ENCODE measurements at places on chromosomes 7 and 10.

DNA sequence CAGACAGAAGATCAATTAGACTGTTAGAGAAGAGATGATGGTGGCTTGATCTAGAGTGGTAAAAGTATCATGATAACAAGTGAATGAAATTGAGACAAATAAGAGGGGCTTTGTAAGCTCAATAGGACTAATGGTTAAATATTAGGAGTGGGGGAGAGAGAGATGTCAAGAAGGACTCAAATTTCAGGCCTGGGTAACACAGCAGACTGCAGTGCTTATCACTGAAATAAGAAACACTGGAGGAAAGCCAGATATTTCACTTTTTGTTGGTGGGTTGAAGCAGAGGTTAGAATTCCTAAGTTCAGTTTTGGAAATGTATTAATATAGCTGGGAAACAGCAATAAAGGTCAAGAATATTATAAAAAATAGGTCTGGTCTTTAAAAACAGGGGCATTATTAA is 74.6 kb downstream of the ORC5 start:
- DNase-seq, result no peak

- no peak for DNase-seq
These were observed 137.9 kb downstream of the GRM8 start for GRCh38 chr7:127114742-127115265.

DNA sequence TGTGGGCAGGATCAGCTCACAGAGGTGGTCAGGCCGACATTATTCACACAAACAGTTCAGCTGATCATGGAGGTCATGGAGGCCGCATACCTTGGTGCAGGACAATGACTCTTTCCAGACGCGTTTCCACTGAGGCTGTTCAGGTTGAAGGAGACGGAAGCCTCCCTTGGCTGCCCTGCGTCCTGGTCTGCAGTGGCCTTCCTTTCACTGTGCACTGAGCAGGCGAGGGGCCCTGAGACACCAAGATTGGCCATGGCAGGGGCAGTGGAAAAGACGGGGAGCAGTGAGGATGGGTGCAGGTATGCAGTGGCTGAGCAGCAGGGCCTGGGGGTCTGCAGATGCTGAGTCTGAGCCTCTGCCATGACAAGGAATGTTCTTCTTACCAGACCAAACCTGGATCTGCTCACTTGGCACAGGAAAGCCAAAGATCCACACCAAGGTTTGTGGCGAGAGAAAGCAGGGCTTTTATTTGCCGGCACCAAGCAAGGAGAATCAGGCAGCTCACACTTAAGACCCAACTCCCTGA is 263.3 kb downstream of the GLRX3 start:
- DNase-seq, result no peak

- peak; percentile 12 for DNase-seq
These were observed 45.4 kb downstream of the SLC13A1 start for GRCh38 chr7:123154231-123154860.

DNA sequence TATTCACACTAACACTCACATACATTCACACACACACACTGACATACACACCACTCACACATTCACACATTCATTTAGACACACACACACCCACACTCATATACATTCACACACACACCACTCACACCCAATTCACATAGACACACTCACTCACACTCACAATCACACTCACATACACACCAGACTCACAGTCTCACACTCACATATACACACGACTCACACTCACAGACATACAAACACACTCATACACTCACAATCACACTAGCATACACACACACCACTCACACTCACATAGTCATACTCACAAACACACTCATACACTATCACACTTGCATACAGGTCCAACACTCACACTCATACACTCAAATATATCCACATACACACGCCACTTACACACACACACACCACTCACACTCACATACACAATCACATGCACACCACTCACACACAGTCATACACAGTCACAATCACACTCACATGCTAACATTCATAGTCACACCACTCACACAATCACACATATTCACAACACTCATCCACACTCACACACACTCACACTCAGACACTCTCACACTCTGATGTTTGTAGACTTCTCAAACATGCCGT is 312.6 kb downstream of the SFMBT2 start:
- DNase-seq, result no peak

GRCh38 chr10:133135116-133135465 is 24.9 kb upstream of the KNDC1 start:
- DNase-seq, result no peak

GRCh38 chr7:17946591-17946990 is 6.3 kb upstream of the SNX13 start:
- DNase-seq, result no peak

DNA sequence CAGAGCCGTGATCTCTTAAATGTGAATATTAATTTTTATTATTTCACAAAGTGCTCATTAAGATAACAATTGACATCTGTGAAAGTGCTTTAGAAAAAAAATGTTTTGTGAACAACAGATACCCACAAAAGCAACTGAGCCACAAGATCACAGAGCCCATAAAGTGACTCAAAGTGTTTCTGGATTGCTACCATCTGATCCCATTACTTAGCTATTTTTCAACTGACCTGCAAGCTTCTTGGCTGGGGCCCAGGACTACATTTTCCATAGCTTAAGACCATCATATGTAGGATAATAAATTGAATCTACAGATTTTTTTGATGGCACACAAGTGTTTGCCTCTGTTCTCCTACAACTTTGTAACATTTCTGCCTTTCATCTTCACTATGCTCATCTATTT is 674.4 kb downstream of the PHTF2 start:
- DNase-seq, result no peak

DNA sequence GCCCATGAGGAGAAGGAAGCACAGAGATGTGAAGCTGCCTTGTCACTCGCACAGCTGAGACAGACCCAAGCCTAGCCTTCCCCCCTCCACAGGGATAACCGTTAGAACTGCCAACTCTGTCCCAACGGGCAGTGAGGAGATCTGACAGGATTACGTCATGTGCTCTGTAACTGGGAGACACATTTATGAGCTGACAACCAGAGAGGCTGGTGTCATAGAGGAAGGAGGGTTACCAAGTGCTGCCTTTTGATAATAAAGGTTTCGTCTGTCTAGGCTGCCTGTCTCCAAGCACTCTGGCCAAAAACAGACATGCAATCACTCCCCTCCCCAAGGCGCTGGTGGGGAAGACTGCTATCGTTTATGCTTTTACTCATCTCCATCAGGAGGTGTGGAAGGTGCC is 165.9 kb downstream of the PLXNA4 start:
- no peak for DNase-seq

DNA sequence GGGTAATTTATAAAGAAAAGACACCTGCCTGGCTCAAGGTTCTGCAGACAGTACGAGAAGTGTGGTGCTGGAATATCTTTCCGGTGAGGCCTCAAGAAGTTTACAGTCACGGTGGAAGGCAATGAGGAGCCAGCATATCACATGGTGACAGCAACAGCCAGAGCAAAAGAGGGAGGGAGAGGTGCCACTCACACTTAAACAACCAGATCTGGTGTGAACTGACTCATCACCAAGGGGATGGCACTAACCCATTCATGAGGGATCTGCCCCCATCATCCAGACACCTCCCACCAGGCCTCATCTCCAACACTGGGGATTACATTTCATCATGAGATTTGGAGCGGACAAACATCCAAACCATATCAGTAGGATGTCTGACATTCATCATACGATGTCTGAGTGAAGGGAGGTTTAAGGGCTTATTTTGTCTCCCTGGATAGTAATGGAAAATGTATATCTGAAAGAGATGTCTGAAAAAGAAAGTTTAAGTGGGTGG is 23.5 kb upstream of the KBTBD2 start:
- DNase-seq, result no peak

DNA sequence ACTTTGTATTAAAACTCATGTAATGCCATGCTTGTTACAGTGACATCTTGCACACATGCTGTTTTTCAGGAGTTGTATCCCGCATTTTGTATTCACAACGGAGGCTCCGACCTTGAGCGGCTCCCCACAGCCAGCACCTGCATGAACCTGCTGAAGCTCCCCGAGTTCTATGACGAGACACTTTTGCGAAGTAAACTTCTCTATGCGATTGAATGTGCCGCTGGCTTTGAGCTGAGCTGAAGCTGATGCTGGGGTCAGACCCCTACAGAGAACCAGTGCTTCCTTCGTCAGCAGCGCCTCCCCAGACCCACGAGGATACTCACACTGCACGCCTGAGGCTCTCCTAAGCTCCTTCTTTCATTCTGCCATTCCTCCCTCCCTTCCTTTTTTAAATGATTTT is 69.3 kb upstream of the DNAJB6 start:
- no peak for DNase-seq

GRCh38 chr10:103547391-103547946 is 54.0 kb downstream of the NEURL1 start:
- no peak for DNase-seq

- DNase-seq, result no peak
These were observed 158.0 kb downstream of the HGF start for GRCh38 chr7:81611805-81612204.

DNA sequence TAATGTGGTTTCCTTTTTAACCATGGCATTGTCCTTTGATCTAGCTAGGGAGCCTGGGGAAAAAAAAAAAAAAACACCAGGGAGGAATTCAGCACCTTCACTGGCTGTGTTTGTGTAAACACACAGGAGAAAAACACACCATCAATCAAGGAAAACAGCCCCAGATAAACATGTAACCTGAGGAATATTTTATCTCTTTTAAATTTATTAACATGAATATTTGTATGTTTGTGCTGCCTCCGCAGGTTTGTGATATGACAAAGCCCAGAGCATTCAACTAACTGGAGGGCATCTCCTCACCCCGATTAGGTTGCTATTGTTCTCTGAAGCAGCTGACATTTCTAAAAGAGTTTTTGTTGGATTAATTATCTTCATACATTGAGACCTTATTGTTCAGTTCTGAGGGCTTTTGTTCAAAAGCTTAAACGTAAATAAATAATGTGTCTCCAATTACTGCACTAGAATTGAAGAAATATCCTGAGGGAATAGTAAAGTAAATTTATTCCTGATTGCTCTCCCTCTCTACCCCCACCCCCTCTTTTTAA is 89.4 kb upstream of the SEMA3E start:
- no peak for DNase-seq

GRCh38 chr10:80416479-80417098 is 8.2 kb downstream of the PRXL2A start:
- no peak for DNase-seq

DNA sequence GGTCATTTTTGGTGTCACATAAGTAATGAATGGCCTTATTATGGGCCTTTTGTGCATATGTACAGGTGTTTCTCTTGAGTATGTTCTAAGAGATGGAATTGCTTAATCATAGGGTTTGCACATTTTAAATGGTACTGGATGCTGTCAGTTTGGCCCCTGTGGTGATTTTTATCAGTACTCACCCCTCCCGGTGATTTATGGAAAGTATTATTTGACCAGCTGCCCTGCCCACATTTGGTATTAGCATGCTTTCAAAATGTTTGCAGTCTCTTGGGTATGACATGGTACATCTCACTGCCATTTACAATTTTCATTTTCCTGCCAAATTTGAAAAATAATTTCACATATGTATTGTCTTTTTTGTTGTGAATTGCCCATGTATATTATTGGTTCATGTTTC is 427.7 kb downstream of the LRMDA start:
- DNase-seq, result no peak

DNA sequence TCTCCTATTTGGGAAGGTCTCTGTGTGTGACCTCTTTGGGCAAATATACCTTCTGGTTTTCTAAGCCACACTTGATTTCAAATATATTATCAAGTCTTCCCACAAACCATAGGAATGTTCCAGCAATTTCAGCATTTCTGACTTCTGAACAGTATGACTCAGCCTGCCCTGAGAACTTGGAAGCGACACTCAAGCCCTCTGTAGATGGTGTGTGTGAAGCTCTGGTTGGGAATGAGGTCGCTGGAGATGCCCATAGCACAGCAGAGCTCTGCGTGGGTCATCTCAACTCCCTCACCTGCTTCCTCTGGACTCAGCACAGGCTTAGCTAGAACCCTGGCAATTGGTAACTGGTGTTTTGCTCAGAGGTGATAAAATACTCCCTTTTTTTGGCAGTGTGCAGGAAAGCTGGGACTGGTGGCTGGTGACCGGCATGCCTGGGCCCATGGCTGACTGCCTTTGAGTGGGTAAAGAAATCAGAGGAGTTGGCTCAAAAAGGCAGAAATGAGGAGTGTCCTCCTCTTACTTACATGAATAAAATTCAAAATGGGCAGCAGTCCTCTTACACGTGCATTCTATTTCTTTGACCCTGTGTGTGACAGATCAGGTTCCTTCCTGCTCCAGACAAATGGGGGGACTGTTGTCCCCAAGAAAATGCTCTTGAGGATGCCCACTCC is 87.5 kb upstream of the NRP1 start:
- DNase-seq, result no peak

GRCh38 chr7:114662002-114662677 is 247.5 kb downstream of the FOXP2 start:
- no peak for DNase-seq

- DNase-seq, result peak; percentile 2
These were observed 386.1 kb downstream of the PLXDC2 start for GRCh38 chr10:20202337-20202736.

- DNase-seq, result no peak
These were observed 370.7 kb upstream of the HPS1 start for GRCh38 chr10:98817396-98817795.

- no peak for DNase-seq
These were observed 96.9 kb downstream of the NSUN6 start for GRCh38 chr10:18554479-18554878.

GRCh38 chr10:15121707-15122106 is 24.6 kb downstream of the RPP38 start:
- no peak for DNase-seq

DNA sequence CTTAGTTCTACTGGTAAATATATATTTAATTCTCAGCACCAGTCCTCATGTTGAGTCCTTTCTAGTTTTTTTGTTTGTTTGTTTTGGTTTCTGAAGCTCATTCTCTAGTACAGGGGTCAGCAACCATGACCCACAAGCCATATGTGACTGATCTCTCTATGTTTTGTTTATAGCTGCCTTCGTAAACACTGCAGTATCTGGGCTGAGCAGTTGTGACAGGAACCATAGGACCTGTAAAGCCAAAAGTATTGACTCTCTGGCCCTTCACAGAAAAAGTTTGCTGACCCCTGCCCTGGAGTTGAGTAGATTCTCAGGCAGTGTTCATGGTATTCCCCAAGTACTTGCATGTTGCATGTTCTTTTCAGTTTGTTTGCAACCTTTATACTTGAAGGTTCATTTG is 20.8 kb downstream of the NET1 start:
- no peak for DNase-seq

- DNase-seq, result no peak
These were observed 174.4 kb downstream of the PRKCQ start for GRCh38 chr10:6405713-6406112.

DNA sequence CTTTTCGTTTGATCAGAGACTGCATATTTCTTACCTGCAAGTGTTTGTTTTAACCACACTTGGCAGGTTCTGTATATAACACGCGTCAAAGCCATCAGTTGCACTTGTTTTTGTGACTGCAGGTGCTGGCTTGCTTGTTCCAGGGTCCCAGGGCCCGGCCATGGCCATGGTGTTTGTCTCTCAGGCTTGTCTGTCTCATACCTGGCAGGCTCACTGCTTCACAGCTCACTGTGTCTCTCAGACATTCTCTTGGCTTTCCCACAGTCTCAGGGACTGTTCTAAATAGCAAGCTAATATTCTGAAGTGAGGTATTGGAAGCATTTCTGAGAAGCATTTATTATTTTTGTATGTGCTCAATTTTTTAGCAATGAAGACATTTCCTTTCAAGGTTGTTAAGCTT is 46.9 kb downstream of the GPR141 start:
- no peak for DNase-seq

GRCh38 chr7:55514546-55515265 is 57.6 kb downstream of the VOPP1 start:
- no peak for DNase-seq

Data from CD4-positive, alpha-beta T cell treated with Interleukin-4 for 1 hour (primary cell).